ENCODE measurements at places on chromosomes 16 and 17.

- no peak for DNase-seq
These were observed 8.4 kb upstream of the HERPUD1 start for GRCh38 chr16:56923481-56924091.

DNA sequence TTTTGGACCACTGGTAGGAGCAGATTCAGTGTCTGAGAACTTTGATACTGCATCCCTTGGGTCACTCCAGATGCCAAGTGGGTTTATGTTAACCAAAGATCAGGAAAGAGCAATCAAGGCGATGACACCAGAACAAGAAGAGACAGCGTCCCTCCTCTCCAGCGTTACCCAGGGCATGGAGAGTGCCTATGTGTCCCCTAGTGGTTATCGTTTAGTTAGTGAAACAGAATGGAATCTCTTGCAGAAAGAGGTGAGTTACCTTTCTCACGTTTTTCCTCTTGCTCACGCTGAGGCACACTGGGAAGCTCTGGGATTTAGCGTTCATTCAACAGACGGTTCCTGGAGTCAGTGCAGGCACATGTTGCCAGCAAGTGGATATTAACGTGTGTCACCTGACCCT lies 58.0 kb downstream of the NUP88 start:
- no peak for DNase-seq

- no peak for DNase-seq
These were observed 11.6 kb downstream of the IL34 start for GRCh38 chr16:70657956-70658355.

DNA sequence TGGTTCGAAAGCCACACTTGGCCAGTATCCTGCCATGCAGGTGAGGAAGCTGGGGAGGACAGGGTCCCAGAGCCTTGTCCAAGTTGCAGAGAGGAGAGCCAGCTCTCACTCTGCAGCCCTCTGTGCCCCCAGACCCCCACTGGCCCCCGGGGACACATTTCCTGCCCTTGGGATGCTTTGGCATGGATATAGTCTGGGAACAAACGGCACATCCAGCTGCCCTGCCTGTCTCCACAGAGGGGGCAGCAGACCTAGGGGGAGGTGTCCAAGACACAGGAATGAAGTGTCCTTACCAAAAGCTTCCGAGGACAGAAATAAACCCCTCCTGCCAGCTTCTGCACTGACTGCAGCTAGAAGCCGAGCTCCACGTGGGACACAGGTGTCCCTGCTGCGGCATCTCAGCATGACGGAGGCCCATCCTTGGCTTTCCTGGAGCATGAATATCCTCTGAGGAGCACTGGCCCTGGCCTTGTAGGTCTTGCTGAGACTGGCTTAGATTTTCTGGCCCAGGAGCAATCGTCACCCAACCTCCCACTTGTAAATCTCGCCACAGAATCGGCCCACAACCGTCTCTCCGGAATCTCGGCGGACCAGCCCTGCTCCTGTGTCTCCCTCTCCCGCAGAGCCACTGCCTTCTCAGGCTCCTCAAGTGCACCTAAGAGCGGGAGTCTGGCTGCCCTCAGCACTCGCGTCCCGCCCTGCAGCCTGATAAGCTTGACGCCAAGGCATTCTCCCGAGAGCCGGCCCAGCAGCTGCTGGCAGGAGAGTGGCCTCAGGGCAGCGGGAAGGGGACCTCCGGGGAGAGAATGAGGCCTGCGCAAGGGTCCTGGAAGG lies 1.1 kb upstream of the CAPN15 start:
- no peak for DNase-seq

DNA sequence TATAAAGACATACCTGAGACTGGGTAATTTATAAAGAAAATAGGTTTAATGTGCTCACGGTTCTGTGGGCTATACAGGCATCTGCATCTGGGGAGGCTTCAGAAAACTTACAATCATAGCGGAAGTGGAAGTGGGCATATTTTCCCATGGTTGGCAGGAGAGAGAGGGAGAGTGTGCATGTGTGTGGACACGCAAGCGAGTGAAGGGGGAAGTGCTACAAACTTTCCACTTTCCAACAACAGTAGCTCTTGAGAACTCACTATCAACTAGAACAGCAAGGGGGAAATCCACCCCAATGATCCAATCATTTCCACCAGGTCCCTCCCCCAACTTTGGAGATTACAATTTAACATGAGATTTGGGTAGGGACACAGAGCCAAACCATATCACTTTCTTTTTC lies 11.1 kb downstream of the TAOK1 start:
- DNase-seq = no peak
